ENCODE measurements at places on chromosomes 3 and 15.

DNA sequence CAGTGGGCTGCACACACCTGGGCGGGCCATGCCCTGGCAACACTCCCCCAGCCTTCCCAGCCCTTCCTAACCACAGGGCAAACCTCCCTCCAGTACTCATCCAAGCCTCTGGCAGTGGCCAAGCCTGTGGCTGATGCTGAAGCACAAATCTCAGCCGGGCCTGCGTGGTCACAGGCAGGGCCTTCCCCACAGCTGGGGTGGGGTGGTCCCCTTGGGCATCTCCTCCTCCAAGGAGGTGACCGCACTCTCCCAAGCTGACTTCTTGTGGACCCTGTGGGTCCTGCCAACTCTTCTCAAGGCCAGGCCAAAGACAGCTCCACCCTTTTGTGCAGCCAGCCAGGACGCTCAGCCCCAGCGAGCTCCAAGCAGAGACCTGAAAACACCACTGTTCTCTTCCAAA is 21.4 kb downstream of the GRAMD2A start:
- DNase-seq: no peak

DNA sequence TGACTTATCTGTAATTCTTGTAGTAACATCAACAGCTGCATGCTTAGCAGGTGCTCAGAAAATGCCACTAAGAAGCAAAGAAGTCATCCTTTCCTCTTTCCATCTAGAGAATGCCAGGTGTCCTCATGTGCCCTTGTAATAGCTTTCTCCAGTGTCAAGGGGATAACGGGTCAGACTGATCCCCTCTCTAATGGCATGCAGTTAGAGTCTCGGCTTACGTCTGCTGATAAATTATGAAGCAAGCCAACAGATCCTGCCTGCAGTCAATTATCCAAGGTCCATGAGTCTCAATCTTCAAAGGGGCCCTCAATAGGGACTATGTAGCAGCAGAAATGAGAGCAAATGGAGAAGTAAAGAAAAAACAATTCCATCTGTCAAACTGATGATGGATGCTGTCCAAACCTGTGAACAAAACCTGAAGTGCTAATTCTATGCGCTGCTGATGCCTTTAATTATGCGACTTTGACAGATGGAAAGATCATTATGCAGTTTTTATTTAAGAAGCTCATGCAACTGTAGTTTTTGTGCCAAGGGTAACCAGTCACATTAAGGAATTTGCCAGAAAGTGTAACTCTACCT is 162.8 kb upstream of the PEX5L start:
- no peak for DNase-seq

GRCh38 chr15:67917636-67918035 is 77.8 kb upstream of the RNU6-1 start:
- no peak for DNase-seq

GRCh38 chr15:27864086-27864485 is 235.0 kb downstream of the OCA2 start:
- DNase-seq: no peak

DNA sequence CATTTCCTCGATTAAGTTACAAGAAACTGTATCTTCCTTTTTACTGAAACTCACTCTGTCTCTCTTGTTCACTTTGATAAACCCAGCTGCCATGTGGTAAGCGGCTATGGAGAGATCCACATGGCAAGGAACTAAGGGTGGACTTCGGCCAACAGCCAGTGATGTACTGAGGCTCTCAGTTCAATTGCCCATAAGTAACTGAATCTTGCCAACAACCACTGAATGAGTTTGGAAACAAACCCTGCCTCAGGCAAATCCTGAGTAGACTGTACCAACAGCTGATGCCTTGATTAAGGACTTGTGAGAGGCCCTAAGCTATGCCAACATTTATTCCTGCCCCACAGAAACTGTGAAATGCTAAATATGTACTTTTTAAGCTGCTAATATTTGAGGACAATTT is 433.5 kb downstream of the PLOD2 start:
- no peak for DNase-seq

DNA sequence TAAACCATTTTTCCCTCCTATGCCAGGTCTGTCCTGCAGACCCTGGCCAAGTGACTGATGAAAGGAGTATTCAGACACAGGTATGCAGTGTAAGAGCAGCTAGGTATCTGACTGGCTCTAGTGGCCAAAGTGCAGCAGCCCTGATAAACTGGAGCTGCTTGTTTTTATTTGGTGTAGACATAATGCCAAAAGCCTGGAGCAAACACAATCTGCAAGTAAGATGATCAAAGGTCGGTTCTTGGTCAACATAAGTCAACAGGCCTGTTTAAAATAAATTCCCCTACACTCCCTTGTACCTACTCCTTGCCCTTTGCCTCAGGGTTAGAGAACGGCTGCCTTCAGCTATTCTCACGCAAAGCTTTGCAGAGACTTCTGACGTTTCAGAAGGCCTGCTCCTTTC is 1003.1 kb downstream of the ZPLD1 start:
- no peak for DNase-seq

DNA sequence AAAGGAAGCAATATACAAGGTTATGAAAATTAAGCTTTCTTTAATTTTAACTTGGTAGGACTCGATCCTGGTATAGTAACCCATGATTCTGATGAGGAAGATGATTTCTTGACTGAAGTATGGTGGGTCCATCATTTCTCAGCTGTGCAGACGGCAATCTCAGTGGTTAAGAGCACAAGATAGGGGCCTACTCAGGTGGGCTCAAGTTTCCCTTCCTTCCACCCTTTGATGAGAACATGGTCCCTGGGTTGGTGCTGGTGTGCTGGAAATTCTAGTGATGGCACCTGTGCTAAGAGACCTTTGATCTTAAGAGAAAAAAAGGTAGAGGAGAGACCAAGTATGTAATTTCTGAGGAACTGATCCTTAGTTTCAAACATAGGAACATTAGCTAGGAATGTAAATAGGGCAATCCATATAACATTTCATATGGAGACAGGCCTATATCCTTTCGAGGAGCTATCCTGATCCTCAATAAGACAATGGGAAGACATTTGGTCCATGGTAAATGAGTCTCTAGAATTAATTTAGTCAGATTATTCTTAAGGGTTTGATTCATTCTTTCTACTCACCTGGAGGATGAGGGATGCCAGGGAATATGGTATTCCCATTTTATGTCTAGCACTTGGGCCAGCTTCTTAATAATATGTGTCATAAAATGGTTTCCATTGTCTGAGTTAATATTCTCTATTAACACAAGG is 104.5 kb upstream of the NECTIN3 start:
- no peak for DNase-seq
